ENCODE measurements at places on chromosomes 2 and 18.

GRCh38 chr2:57567245-57567644 lies 479.4 kb upstream of the VRK2 start:
- no peak for DNase-seq

DNA sequence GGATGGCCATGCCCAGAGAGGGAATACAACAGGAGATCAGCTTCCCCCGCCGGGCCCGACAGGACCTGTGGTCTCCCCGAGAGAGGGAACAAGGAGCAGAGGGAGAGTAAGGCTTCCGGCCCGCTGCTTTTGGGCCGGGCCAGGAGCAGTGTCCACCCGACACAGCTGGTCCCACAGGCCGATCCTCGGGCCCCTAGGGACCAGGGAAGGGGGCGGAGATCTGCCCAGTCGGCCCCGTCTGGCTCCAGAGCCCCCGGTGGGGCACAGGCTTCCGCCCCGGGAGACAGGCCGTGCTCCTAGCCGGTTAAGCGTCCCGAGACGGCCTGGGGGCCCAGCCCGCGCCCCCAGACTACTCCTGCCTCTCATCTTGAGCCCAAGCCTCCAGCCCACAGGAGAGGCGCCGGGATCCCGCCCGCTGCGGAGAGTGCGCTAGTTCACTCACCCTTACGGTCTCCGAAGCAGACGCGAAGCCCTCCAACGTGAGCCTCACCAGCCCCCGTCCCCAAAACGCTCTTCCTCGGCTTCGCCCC lies at the start of gene MCFD2:
MCFD2 (minus strand) TSS at position 526 of the 530 bp plus-strand sequence. CDS start 6,635 bp downstream, outside the sequence.
- DNase-seq: peak; percentile 21

DNA sequence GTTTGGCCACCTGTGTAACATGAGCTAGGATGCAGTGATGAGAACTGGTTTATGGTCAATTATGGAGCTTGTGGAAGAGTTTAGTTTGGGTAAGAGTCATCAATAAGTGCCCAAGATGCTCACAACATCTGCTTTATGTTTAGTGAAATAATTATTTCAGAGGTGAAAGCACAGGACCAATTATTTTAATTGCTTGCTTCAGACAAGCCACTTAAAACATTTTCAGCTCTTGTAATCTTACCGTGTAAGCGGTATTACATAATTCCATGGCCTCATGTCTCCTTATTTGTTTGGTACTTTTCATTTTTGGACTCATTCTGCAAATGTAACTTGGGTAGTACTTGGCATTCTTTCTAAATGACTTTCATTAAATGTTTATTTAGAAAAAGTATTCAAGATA lies 5.4 kb downstream of the B3GNT2 start:
- DNase-seq: peak; percentile 31

DNA sequence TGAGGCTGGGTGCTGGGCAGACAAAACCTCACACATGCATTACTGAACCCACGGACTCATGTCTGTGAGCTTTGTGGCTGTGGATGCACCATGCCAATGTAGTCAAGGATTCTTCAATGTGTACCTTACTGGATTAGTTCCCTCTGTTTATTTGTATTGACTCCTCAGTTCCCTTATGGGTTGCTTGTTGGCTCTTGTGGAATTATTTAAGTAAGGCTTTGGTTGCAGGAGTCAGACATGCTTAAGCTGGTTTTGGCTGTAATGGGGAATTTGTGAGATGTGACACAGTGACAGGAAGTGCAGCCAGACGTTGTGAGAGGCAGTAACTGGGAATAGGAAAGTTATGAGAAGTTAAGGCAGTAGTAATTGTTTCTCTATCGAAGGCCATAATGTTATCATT lies 13.6 kb upstream of the IL1RN start:
- no peak for DNase-seq

DNA sequence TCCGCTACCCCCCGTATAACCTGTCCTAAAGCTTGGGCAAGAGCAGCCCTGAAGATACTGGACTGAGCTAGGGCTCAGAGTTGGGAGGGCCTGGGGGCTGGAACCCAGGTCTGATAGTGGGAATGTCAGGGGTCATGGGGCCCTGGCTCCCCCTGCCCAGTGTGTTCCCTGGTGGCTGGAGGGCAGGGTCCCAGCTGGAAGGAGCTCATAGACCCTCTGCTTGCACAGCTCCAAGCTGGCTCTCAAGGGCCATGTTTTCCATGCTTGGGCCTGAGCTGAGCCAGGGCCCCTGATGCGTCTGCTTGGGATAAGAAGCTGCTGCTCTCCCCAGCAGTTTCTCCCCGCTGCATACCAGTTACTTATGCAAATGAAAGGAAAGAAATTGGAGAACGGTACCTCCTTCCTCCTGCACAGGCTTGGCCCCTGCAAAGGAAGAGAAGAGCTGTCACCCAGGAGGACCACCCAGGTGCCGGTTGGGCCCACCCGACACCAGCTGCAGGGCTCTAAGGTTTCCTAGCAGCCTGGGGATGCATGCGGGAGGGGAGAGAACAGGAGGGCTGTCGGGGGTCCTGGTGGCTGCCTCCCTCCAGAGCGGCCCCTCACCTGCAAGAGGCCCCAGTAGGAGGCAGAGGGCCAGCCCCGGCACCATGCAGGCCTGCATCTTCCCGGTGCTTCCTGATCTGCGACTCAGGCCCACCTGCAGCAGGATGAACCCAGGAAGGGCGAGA lies 628 bp downstream of the OTOS start:
- no peak for DNase-seq

GRCh38 chr2:69667805-69668382 lies 24.4 kb upstream of the AAK1 start:
- peak; percentile 29 for DNase-seq

GRCh38 chr2:98647636-98648035 lies 39.2 kb downstream of the UNC50 start:
- DNase-seq: peak; percentile 51

DNA sequence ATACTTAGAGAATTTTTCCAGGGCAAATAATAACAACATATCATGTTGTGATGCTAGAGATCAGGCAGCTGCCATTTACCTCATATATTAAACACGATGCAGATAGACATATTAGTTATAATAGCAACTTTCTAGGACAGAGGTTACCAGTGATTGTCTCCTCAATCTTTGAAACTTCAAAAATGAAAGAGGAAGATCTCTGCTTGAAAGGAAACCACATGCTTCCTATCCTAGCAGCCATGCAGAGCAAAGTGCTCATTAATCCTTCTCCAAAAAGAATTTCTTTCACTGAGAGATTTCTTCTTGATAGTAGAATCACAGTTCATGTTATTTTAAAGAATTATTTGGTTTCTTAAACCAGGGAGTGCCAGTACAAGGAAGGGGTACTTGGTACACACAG lies 317.2 kb downstream of the CPS1 start:
- no peak for DNase-seq

DNA sequence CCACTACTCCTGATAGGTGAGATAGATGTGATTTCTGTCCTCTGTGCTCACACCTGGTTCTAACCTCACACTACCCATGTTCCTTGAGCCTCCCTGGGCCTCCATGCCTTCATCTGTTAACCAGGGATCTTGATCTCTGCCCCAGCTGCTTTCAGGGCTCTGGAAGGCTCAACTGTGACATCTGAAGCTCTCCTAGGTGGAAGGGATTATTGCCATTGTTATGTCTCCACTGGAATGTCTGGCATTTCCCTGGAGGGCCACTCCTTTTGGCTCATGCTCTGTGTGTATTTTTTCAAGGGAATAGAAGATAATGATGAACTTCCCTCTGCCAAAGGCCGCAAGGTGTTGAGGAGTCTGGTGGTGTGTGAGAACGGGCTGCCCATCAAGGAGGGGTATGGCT lies 41.2 kb downstream of the PCARE start:
- no peak for DNase-seq

- DNase-seq: no peak
Measured at GRCh38 chr2:172278667-172279066, 148.7 kb upstream of the ITGA6 start.

DNA sequence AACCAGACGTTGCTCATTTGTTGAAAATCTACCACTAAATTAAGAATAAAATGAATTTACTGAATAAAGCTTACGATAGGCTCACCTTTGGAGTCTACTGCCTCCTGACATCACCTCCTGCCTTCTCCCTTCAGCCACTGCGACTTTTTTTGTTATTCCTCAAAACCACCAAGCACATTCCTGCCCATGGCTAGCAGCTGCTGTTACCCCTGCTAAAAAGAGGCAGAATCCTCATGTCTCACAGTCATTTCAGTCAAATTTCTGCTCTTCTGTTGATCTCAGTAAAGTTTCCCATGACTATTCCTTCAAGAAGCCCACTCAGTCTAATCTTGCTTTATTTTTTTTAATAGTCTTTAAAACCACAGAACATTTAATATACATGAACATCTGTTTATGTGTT lies 40.8 kb upstream of the ANKRD62 start:
- DNase-seq: no peak

DNA sequence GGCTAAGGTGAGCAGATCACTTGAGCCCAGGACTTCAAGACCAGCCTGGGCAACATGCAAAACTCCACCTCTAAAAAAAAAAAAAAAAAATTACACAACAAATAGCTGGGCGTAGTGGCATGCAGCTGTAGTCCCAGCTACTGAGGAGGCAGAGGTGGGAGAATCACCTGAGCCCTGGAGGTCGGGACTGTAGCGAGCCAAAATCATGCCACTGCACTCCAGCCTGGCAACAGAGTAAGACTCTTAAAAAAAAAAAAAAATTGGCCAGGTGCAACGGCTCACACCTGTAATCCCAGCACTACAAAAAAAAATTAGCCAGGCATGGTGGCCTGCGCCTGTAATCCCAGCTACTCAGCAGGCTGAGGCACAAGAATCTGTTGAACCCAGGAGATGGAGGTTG lies 7.3 kb downstream of the STARD7 start:
- no peak for DNase-seq

DNA sequence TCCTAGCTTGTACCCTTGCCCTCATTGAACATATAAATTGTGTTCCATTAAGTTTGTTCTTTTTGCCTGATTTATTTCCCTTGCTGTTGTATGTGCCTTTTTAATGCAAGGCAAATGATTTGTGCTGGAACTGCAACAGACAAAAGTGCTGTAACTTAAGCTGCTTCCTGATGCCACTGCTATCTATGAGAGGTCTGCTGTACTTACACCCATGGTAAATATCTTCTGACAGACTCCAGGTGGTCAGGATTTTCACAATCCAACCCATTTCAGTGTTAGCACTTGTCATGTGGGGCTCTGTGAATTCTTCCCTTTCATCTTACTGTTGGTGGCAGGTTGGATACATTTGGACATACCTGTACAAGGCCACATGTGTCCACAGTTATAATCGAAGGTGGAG lies 63.5 kb downstream of the ARHGAP15 start:
- DNase-seq: no peak

DNA sequence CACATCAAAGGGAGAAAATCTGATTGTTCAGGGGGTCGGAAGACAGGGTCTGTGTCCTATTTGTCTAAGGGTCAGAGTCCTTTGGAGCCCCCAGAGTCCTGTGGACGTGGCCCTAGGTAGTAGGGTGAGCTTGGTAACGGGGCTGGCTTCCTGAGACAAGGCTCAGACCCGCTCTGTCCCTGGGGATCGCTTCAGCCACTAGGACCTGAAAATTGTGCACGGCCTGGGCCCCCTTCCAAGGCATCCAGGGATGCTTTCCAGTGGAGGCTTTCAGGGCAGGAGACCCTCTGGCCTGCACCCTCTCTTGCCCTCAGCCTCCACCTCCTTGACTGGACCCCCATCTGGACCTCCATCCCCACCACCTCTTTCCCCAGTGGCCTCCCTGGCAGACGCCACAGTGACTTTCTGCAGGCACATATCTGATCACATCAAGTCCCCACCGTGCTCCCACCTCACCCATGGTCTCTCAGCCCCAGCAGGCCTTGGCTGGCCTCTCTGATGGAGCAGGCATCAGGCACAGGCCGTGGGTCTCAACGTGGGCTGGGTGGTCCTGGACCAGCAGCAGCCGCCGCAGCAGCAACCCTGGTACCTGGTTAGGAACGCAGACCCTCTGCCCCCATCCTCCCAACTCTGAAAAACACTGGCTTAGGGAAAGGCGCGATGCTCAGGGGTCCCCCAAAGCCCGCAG lies 3.8 kb downstream of the PROC start:
- no peak for DNase-seq

DNA sequence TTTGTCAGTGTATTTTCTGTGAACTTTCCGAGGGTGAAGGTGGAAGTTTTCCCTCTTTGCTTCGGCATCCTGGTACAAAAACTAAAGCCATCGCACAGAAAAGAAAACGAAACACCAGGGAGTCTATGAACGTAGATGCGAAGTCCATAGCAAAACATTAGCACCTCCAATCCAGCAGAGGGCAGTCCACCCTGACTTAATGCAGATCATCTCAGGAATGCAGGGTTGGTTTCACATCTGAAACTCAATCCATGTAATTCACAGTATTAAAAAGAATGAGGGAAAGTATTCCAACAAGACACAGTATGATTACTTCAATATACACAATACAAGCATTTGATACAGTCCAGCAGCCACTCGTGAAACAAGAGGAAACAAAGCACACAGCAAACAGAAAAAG lies 70.8 kb downstream of the RTP5 start:
- DNase-seq: peak; percentile 9

- DNase-seq: no peak
Measured at GRCh38 chr2:159904959-159905305, 106.9 kb upstream of the CD302 start.

- no peak for DNase-seq
Measured at GRCh38 chr2:67579806-67580205, 182.7 kb downstream of the ETAA1 start.

DNA sequence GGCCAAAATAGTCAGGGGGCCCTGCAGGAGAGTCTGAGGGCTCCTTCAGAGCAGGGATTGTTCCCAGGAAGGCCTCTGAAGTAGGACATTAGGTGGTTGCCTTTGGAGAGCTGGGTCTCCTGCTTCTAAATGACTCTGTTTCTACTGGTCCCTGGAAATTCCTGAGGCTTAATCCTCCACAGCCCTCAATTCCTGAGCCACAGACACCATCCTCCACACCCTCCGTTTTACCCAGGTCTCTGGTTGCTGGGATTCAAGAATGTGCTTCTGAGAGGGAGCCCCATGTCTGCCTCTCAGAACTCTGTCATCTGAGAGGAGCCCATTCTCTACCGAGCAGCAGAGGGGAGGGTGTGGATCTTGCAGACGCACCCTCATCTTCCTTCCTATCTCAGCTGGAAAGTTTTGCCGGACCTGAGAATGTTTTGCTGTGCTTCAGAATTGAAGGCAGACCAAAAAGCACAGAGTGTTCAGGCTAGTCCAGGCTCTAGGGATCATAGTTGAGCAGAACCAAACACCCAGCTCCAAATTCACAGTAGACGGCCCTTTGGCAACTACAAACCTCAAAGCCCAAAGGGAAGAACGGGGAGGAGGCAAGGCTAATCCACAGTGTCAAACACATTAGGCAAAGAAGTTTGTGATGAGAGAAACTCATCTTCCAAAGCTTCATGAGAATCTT lies 8.1 kb downstream of the VIT start:
- peak; percentile 18 for DNase-seq

- DNase-seq: no peak
Measured at GRCh38 chr2:36915627-36916026, 50.7 kb downstream of the STRN start.

DNA sequence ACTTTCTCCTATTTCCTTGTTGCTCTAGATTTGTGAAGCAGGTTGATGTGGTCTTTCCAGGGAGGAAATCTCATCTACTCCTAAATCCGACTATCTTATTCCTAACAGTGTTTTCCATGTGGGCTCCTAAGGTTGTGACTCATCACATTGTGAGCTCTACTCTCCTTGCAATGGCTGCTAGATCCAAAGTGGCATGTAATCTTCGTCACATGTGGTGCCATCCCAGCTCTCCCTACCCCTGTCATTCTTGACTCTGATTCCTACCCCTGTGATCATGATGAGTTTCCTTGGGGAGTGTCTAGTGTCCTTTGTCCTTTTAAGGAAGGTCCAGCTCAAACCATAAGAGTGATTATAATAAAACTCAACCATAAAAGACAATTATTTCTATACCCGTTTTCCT lies 47.3 kb upstream of the GULP1 start:
- peak; percentile 4 for DNase-seq

GRCh38 chr2:86053166-86053565 lies 52.5 kb downstream of the POLR1A start:
- DNase-seq: no peak
